T47D (cell line): ENCODE measurements at places on chromosomes 7 and 10.

DNA sequence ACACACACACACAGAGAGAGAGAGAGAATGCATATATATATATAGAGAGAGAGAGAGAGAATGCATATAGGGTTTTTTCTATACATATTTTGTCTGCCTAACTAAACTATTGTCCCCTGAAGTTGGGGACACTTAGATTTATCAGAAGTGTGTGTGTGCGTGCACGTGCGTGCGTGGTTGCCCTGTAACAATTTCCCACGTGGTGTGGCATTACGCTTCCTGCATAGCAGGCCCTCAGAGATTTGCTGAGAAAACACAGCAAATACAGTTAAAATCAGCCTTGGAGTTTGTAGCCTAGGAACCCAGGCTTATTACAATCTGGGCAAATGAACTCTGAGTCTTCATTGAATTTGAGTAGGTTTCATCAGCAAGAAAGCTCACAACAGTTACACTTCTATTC, 14.7 kb downstream of the RNF32 start:
- no peak for DNase-seq

DNA sequence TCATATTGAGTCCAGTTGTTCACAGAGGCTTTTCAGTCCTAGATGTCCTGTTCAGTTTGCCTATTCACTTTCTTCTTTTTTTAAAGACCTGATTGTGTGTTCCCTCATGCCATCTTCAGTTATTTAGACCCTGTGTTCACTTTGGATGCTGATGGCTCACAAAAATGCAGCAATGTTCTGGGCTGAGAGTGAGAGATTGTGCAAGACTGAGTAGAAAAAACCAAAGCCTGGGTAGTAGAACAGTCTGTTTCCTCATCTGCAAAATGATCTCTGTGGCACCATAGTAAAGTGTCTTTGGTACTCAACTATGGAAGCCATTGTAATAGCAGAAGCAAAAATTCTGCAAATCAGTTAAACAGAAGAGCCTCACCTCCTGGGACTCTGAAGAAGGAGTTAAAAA, 43.2 kb downstream of the AKR1B1 start:
- DNase-seq = no peak

- DNase-seq = no peak
These were observed 717.1 kb upstream of the LRRN3 start for GRCh38 chr7:110373859-110374258.

DNA sequence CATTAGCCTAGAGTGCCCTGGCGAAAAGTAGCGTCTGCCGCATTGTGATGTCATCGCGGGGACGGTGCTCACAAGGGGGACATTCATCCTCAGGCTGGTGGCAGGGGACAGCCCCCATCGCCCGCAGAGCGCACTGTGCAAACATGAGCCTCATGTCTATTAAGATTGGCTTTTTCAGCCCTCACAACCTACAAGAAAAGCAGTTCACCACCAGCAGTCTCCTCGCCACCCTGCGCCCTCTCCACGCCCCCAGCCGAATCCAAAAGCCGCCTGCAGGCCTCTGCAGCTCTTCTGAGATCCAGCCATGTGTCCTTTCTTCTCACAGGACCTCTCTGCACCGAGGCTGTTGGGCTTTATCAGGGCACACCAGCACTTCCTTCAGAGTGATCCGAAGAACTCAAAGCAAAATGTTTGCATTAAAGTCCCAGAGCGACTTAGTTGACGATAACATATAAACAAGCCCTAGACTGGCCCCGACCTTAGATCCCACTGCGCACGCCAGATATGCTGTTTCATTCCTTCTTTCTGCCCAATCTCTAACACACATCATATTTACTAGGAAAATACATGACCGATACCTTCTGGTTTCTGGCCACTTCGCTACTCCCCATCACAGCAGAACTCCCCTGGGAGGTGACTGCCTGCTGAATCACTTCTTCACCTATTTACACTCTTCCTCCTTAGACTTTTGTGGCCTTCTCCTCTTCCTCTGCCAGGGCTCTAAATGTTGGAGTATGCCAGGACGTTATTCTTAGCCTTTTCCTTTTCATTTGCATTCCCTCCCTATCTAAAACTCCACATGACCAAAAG, 206.0 kb upstream of the SH2B2 start:
- DNase-seq = no peak

DNA sequence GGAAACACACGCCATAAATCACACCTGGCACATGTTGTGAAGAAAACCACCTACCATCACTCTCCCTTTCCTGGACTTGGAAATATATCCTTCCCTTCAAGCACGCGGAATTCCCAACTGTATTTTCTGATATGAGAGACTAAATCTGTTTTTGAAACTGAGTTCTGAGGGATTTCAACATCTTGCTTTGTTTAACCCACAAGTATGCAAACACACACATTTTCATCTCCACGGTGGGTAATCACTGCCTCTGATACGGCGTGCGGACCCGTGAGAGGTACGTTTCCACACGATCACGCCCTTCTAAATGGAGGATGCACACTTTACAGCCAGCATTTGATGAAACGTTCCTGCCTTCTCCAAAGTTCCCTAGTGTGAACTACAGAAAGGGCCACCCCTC, 83.4 kb downstream of the ZRANB1 start:
- no peak for DNase-seq

DNA sequence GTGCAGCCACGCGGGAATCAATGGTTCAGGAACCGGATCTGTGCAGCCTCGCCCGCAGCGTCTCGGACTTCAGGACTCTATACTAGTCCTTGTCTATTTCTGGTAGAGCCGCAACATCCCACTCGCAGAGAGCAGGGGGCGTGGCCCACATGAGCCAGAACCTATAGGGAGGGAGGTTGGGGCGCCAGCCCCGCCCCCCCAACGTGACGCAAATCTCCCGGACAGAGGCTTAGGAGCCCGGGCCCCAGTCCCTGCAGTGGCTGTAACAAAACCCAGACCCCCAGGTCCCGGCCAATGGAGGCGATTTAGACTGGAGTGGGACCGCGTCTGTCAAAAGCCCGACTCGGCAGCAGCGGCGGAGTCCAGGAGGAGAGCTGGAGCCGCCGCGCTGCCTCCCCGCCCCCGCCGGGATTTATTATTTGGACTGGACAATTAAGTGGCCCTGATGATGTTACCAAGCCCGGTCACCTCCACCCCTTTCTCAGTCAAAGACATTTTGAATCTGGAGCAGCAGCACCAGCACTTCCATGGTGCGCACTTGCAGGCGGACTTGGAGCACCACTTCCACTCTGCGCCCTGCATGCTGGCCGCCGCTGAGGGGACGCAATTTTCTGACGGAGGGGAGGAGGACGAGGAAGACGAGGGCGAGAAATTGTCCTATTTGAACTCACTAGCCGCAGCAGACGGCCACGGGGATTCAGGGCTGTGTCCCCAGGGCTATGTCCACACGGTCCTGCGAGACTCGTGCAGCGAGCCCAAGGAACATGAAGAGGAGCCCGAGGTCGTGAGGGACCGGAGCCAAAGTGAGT, at the start of gene NKX2-3:
Gene NKX2-3 (plus strand): TSS at position 256 of the 809 bp plus-strand sequence. CDS start 190 bp downstream, at position 446.
- DNase-seq = no peak

DNA sequence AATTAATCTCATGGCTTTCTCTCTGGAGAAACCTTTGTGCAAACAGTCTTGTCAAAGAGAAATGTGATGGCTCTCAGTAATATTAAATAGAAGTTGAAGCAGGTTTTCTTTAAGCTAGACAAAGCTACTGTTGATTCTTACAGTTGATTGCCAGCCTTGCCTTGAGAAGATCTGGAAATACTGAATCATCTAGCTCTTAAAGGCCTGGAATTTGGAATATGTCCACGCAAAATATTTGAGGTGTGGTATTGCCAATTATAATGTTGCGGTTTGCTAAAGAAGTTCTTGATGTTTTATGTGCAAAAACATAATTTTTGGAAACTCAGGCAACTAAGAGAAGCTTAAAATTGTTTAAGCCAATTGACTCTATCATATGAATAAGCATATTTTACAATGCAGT, 371.9 kb downstream of the PHF14 start:
- DNase-seq = no peak

GRCh38 chr10:132539894-132540293, 2.3 kb downstream of the INPP5A start:
- DNase-seq = no peak

DNA sequence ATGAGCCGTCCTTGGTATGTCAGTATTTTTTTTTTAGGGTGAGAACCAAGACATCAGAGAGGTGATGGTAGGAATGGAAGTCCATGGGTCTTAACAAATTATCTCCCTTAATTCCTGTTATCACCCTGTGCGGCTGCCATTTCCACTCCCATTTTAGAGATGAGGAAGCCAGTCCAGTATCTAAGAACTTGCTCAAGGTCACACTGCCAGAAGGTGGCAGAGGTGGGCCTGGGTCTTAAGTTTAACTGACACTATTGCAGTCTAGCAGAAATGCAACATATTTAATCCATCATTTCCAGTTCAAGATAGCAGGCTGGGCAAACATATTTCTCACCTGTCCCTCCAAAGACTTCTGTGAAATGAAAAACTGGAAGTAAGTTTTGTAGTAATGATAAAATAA, 108.3 kb downstream of the GLI3 start:
- no peak for DNase-seq

GRCh38 chr10:77744245-77744644, 106.6 kb upstream of the KCNMA1 start:
- peak; percentile 27 for DNase-seq

DNA sequence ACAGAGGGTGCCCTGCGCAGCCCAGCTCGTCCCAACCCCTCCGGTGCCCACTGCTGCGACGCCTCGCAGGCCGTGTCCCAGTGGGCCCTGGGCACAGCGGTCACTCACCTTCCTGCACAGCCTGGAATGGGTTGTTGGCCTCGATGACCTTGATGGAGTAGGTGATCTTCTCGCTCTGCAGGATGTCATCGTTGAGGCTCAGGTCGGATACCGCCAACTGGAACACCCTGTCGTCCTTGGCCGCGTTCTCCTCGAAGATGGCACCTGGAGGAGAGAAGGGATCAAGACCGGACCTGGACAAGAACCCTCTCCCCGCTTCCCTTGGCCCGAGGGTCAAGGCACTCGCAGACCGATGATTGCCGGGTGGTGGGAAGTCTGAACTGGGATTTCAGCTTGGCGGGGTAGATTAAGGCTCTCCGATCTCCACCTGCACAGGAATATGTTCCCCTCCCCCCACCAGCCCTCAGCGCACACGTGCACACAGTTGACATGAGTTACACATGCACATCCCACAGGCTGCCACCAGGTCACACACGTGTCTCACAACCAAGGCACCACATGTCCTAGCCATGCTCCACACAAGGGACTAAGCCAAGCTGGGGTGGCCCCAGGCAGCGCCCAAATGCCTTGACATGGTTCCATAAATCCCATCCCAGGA, 2.6 kb downstream of the GRID1 start:
- no peak for DNase-seq

DNA sequence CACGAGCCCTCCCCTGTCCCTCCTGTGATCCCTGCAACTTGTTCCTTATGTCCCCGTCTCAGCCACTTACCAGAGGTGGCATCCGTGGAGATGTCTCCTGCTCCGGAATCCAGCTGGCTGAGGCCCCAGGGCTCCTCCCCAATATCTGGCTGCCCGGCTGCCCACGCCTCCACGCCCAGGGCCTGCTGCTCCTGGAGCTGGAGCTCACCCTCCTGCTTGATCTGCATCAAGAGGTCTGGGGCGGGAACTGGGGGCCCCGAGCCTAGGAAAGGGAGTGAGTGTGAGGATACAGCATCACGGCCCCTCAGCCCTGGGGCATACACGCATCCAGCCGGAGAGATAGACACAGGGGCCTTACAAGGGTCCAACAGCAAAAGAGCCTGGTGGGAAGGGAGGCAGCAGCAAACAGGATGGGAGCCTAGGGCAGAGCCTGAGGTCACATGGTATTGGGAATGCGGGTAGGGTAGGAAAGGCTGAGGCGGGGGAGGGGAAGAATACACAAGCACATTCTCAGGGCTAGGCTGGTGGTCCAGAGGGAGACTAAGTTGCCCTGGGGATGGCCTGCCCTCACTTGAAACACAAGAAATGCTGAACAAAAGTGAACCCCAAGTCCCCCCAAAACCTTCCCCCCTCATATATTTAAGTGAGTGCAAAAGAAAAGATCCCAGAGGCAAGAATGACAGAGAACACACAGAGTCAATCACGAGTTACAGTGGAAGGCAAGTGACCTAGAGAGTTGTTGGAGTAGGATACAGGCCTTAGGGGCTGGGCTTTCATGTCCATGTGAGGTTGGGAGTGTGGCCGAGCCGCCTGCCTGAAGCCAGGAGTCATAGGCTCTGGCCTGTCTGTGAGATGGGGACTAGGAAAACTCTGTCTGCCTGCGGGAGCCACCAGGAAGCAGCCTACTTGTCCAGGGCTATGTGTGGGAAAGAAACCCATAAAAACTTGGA, 16.9 kb upstream of the ZNF777 start:
- DNase-seq = no peak

DNA sequence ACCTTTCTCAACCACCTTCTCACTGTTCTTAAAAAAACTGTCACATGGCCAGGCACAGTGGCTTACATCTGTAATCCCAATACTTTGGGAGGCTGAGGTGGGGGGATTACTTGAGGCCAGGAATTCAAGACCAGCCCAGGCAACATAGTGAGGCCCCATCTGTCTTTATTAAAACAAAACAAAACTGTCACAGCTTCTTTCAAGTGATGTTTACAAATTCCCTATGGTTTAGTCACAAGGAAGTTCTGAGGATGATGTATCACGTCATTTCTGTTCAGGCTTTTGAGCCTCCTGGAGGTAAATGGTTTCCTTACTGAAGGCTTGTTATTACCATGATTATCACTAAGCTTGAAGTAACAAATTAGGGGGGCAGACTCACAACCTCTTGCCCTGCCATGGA, 186.2 kb downstream of the CFTR start:
- DNase-seq = no peak

DNA sequence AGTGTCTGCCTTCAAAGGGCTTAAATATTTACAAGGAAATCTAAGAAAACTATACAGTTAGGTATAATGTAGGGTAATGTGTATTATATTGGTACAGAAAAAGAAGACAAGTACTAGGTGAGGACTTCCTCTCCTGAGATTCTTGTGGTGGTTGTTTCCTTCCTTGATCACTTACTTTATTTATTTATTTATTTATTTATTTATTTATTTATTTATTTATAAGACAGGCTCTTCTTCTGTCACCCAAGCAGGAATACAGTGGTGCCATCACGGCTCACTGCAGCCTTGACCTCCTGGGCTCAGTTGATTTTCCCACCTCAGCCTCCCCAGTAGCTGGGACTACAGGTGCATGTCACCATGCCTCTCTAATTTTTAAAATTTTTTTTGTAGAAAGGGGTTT, 18.2 kb upstream of the DNAH11 start:
- no peak for DNase-seq

DNA sequence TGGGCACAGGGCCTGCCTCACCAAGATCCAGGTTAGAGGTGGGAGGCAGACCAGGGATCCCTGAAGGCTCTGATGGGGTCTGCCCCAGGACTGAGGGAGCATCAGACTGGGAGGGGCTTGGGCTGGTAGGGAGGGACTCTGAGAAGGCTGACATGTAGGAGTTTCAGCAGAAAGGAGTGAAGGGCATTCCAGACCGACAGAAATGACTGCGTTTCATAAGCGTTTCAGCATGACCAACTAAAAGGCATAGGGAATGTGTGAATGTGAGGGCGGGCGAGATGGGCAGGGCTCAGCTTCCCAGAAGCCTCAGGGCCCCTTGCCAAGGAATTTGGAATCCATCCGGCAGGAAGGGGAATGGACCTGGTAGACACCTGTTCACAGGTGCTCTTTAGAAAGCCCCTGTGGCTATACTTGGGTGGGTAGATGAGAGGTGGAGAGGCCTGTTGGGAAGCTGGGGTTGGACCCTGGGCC, 24.9 kb upstream of the SLC29A3 start:
- DNase-seq = no peak
